ENCODE measurements at places on chromosomes 12 and 14.

- no peak for DNase-seq
Measured at GRCh38 chr14:93343266-93343665, 3.7 kb upstream of the COX8C start.

GRCh38 chr14:69363055-69363454, 35.0 kb downstream of the ERH start:
- DNase-seq = no peak

GRCh38 chr12:19922717-19923116, 445.6 kb upstream of the PDE3A start:
- DNase-seq = no peak

DNA sequence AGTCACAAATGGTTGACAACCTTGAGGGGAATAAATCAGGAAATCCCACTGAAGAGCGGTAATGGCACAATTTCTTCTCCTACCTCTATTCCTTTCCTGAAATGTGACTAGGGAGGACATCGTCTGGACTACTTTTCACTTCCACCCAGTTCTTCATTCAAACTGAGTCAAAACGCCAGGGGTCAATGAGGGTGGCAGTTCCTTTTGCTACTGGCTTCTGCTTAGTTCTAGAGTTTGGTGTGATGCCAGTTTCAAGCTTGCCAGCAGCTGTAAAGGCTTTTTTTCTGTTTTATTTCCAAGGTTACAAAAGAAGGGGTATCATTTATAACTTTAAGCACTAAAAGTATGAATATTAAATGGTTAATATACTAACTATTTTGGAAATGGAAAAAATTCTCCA, 286.5 kb downstream of the SOX5 start:
- DNase-seq = no peak

DNA sequence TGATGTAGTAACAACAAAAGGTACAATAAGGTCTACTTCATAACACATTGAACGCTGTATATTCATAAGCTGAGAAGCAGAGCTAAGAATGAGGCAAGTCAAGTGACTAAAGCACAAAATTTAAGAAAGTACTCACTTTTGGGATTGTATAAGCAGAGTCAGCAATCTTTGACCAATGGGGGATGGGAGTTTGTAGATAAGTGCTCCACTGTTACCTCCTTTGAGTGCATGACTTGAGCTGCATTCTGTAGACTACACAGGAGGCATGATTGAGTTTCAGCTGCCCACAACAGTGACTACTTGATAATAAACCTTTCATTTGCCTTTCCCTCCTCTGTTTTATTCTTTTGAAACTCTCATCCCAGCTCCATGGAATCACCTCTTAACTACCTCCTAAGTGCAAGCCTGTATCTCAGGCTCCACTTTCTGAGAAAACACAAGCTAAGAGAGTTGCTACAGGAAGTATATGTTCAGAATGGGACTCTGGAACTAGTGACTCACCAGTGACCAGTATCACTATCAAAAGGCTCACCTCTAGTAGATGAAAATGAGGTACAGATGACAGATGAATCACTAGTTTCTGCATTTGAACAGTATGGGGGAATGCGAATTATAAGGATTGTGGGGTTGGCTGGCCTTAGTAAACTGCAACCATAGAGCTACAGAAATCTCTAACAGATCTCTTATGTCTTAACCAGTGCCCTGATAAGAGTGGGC, 49.2 kb downstream of the SLC35F4 start:
- DNase-seq = no peak

GRCh38 chr12:108751821-108752220, 20.5 kb upstream of the CORO1C start:
- no peak for DNase-seq

DNA sequence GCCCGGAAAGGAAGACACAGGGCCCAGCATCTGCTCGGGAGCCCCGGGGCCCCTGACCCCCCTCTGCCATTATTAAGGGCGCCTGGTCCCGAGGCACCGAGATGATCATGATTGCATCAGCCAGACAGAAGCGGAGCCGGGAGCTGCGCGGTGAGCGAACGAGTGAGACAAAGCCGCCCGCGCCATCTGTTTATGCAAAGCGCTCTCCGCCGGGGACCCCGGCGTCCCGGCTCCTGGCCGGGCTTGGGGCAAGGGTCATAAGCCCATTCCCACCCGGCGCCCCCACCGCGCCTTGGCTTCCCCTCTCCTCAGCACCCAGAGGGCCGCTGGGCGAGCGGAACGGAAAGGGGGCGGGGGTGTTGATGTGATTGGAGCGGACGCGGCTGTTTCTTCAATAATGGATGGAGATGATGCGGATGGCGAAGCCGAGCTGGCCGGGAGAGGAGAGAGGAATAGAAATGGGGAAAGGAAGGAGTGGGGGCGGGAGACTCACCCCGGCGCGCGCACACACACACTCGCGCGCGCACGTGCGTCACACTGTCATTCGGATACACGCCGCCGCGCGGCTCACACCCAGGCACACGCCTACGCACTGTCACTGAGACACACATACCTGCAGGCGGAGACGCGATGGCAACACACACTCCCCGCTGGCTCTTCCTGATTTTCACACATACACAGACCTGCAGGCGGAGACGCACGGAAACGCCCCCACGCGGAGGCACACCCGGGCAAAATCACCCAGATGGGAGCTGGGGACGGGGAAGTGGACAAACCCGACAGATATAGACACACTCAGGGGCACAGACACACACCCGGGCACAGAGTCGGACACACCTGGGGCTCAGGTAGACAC, 10.7 kb downstream of the STAC3 start:
- DNase-seq = no peak

GRCh38 chr14:105776924-105777323, 250.5 kb downstream of the TMEM121 start:
- no peak for DNase-seq

DNA sequence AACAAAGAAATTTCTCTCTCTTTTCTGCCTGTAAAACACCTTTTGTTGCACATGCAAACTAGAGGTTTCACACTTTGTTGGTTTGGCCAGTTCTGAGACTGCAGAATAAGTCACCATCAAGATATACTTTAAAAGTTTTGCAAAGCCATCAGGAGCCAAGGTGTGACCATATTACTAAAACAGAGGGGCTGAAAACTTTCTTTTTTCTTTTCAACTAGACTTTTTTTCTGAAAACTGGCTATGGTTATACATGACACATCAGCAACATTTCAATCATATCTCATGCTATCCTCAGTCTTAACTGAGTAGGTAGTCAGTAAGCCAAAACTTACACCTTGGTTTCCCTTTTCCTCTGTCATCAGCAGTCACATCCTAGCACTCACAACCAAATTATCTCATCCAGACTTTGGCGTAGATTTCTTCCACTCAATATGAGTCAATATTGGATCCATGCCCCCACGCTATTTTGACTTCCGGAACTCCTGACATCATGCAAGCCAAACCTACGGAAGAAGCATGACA, 4.1 kb upstream of the IFNG start:
- DNase-seq = no peak

- no peak for DNase-seq
Measured at GRCh38 chr12:4320497-4320852, 538 bp upstream of the TIGAR start.

GRCh38 chr12:21983095-21983494, 41.9 kb upstream of the ABCC9 start:
- no peak for DNase-seq

DNA sequence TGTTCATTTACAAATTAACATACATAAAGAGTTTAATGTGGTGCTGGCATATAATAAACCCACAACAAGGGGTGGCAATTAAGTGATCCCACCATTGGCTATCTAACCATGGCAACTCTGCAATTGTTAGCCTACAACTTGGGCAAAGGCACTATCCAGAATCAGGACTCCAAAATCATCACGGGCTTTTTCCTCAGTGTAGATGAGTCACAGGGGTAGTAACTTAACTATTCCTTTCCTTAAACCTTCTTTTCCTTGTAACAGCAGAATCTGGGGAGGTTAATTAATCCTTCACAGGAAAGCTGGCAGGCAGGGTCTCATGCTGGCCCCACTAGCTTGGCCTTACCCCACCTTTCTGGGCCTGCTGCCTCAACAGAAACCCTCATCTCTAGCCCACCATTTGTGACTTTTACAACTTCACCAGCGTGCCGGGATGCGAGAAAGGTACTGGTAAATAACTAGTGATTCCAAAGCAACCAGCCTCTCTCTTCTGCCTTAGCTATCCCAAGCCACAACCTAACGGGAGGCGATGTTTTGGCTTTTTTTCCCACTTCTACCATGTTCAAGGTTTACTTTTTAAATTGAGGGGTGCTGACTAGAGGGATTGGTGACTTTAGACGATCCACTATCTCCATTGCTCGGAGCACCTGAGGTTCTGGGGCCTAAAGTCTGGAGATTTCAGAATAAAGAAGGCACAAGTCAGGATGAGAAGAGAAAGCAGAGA, 744 bp downstream of the ATP5MC2 start:
- no peak for DNase-seq

DNA sequence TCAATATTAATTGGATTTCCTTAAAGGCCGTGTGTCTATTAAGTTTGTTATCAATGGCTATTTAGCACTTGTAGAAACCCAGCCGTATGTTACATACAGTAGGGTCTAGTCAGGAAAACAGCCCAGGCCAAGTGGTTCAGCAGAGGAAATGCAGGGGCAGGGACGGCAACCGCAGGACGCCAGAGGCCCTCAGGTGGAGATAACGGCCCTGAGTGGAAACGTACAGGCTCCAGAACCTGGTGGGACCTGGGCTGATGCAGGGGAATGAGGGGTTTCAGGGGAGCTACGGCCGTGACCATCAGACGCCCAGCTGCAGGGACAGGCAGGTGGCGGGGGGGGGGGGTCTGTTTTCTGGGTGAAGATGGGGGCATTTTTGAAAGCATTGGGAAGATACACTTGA, 3.7 kb upstream of the ANKLE2 start:
- DNase-seq = no peak

GRCh38 chr14:24612196-24612595, 2.7 kb upstream of the GZMH start:
- no peak for DNase-seq

DNA sequence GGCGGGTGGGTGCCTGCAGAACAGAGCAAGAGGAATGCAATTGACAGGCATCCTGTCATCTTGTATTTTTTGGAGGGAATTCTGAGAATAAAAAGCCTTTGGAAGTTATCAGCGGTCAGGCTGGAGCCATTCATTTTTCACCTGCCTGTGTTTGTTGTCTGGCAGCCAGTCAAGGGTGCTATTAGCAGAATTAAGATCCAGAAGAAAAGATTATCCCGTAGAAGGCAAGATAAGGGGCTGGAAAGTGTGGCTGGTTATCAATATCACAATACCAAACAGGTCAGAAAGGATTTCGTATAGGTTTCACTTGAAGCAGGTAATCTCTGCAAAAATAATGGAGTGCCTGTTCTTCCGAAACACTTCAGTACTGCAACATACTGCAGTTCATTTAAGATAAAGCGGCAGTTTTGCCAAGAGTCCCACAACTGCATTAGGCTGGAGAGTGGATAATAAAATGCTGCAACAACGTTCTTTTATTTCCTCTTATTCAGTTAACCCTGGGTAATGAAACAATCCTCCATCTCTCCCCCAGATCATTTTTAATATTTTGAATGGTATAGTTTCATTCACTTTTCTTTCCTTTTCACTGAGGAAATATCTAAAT, 171.2 kb upstream of the CDKN3 start:
- DNase-seq = no peak

DNA sequence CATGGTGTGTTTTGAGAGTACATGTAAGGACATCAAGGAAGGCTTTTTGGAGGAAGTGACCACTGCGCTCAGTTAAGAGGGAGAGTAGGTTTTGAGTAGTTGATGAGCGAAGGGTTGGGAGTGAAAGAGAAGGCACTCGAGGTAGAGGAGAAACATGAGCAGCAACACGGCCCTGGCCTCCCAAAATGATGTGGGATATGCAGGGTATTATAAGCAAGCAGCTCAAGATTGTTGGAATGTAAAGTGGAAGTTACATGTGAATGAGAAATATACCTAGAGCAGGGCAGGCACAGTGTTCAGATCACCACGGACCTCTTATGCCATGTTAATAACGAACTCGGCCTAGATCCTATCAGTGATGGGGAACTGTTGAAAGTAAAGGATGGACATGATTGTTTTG, 2.1 kb upstream of the ARHGDIB start:
- DNase-seq = no peak

DNA sequence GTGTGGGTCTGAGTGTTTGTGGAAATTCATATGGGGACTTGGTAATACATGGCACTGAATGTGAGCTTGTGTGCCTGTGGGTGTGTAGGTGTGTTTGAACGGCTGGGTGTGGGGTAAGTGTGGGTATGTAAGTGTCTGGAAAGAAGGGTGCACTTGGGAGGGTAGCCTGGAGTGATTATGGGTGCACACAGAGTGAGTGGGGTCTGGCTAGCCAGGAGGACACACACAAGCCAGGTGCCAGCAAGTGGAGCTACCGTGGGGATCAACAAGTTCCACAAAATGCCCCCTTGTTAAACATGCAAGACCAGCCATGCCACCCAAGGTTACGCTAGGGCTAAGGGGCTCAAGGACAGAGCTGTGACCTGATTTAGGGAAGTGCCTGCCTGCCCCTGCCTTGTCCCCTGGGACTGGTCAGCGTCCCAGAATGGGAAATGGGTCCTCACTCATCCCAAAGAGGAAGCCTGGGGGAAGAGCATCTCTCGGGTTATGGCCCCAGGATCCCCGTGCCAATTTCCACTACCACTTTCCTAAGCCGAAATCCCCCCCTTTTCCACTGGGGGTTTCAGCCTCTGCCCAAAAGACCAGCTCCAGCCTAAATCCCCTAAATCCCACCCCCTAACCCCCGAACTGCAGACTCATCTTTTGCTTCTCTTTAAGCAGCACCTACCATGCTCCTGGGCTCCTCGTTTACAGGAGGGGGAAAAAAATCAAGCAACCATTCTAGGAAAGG, 118.6 kb downstream of the DICER1 start:
- DNase-seq = no peak

- no peak for DNase-seq
Measured at GRCh38 chr14:100577321-100577985, 9.8 kb downstream of the BEGAIN start.

- DNase-seq = no peak
Measured at GRCh38 chr12:10632226-10632625, 18.8 kb upstream of the MAGOHB start.

DNA sequence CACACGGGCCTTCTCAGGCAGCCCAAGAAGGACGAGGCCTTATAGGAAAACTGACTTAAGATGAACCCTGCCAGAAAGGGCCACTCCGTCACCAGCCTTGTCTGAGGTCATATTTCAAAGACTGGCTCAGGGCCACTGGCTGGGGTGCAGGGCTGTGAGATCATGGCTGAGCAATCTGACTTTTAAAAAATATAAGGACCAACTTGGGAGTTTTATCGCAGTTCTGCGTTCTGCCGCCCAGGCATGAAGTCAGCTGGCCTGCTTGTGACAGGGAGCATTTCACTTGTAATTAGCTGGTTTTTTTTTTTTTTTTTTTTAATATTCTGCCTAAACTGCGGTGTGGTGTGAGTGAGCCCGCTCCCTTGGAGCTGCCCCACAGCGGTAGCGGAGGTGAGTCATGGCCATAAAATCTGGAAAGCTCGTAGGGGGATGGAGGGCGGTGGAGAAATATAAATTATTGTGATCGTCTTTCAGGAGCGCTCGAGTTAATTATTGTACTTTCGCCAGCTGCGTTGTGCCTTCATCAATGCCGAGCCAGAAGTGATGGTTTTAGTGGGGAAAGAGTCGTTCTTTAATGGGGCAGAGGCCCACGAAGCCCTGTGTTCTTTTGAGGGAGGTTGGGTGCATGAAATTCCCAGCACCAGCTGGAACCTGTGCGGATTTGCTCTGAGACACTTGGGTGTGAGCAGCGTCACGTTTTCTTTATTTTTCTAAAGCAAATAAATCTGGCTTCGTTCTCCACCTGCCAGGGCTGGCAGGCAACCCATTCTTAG, 231.9 kb downstream of the C12orf75 start:
- no peak for DNase-seq

Data from thymus (tissue), 14 donors.